Activated CD4-positive, alpha-beta T cell treated with anti-CD3 and anti-CD28 coated beads, Interleukin-2, amount 10 ng/mL, durations not matched to agents 7 days and 5 days (primary cell): ENCODE measurements at places on chromosomes 12 and 14. TPM values are rescaled to one million over a fixed set of nuclear protein-coding genes. Genes with fewer than 3 reads are reported as not detected.

DNA sequence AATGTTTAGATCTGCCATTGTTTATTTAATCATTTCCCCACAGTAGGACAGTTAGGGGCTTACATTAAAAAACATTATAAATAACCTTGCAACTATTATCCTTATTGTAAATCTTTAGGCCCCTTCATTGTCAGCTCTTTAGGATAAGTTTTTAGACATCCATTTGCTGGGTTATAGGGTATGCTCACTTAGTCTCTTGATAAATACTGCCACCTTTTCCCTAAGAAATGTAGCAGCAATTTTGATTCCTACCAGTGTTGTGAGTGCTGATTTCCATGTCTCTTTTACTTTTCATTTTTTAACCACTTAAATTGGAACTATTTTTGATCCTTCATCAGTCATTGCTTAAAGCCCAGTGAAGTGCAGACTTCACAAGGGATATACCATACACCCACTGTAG lies 94.4 kb downstream of the AVPR1A start:
- no peak for DNase-seq

DNA sequence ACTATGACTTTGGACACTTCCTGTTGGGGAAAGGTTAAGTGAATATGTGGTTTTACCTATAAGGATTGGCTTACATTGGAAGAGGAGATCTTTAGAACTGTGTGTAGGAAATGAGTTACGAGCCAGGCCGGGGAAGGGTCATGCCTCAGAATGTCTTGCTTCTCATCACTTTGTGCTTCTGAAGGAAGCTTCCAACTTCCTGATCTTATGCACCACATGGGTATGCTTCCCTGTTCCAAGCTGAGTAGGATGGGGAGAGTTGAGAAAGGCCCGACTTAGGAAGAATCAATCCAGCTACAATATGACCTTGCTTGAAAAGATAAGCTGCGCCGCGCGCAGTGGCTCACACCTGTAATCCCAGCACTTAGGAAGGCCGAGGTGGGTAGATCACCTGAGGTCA lies 59.9 kb downstream of the STXBP6 start:
- no peak for DNase-seq

DNA sequence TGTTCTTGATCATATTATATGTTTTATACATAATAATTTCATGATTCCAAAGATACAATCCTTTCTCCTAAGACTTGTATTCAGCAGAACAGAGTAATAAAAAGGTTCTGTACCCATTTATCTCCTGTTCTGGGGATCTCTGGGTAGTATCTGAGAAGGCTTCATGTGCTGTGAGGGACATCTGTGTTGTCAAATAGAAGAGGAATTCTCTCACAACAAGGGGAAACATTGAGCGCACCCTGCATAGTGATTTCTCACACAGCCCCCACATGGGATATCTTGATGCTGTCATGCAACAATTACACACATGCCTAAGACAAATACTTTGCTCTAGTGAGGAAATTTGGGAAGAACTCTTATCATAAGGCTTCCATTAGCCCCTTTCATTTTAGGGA lies 101.8 kb upstream of the ATF1 start:
- no peak for DNase-seq

DNA sequence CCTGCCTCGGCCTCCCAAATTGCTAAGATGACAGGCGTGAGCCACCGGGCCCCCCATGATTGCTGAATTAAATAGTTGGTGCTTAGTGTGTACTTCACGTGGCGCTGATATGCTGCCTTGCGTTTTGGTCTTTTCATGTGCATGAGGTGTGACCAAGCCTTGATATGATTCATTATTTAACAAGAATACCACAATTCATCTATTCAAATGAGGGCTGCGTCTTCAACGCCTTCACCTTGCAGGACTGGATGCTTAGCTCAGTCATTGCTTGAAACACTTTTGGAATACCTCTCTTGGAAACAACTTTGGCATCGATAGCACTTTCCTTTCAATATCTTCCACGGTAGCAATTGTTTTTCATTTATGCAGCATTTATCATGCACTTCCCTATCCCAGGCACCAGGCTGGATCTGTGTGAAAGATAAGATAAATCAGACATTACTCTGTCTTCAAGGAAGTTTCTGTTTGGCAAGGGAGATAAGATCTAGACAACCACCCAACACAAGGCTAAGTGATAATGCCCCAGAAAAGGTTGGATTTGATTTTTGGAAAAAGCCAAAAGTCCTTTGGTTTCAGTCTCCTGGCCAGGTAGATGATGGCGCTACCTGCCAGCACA lies 1.3 kb upstream of the TEAD4 start:
- no peak for DNase-seq

GRCh38 chr12:47802312-47802711 lies 17.4 kb downstream of the HDAC7 start:
- DNase-seq = peak; percentile 30

DNA sequence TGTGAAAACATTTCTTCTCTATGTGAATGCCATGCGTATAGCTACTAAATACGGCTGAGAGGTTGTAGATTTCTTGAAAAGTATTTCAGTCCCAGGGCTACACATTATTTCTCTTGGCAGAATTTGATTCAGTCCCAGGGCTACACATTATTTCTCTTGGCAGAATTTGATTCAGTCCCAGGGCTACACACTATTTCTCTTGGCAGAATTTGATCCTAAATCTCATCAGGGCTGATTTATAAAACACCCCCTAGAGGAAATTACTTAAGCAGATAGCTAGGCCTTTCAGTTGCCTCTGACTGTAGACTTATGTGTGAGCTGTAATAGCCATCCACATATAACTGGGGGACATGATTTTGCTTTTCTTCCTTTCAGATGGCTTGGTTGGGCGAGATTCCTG lies 50.4 kb downstream of the AK7 start:
- DNase-seq = no peak

- DNase-seq = no peak
Observed at GRCh38 chr12:31406345-31406744, 80.4 kb upstream of the SINHCAF start.

- DNase-seq = no peak
Observed at GRCh38 chr14:32134448-32135097, 57.5 kb downstream of the ARHGAP5 start.

DNA sequence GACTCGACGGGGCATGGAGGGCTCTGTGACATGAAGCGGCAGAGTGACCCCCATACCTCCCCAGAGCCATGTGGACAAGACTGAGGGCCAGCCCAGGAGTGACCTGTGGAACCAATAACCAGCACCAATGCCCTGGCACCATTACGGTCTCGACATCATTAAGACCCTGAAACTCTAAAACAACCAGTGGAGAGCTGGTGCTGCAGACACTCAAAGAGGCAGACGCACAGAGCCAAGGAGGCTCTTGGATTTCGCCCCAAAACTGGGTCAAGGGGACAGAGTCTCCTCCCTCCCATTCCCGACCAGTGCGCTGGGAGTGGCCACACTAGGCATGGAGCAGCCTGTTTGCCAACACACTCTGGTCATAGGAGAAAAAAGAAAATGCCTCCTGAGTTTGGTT lies 41.6 kb upstream of the VASH1 start:
- no peak for DNase-seq

DNA sequence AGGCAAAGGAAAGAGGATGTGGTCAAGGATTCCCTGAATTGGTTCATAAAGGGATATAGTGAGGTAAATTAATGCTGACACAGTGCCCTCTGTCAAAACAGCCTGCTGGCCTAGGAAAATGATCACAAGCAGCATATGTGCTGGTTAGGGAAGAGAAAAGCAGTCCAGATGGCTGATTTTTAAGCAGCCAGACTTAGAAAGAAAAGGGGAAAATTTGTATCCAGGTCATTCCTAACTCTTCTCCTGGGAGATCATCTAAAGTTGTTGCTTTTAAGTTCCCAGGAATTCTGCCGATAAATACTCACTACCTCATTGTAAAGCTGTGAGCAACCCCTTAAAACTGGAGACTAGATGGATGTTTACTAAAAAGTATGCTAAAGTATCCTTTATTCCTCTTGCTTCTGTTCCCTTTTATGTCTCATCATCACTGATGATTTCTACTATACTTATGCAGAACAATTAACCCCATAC lies 46.4 kb upstream of the CNOT2 start:
- DNase-seq = no peak

DNA sequence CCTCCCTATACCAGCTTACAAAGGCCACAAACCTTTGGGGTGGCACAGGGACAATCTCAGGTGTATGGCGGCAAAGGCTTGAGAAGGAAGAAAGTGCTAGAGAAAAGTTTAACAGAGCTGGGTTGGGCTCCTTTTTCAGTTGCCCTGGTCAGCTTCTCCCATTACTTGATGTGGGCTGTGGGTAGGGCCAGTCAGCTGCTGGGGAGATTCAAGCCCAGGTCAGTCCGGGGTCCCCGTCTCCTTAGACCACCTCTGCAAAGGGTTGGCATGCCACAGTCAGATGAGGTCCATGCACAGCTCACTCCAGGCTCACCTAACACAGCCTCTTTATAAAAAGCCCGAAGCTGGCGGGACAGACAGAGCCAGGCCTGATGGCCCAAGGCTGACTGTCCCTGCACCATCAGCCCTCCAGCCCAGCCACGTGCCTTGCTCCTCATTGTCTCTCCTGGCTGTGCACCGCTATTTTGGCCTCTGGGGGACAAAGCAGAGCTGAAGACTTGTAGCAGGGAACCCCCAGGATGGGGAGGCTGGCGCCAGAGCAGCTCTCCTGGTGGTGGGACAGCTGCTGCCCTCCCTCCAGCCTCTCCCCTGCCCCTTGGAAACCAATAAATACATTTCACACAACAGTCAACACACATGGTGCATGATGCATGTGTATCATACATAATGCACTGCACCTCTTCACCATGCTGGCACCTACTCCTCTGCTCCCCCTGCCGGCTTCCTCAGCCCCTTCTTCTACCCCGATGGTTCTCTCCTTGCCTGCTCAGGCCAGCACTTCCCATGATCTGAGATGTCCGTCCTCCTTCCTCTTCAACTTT lies 61.7 kb upstream of the DDX11 start:
- DNase-seq = no peak

DNA sequence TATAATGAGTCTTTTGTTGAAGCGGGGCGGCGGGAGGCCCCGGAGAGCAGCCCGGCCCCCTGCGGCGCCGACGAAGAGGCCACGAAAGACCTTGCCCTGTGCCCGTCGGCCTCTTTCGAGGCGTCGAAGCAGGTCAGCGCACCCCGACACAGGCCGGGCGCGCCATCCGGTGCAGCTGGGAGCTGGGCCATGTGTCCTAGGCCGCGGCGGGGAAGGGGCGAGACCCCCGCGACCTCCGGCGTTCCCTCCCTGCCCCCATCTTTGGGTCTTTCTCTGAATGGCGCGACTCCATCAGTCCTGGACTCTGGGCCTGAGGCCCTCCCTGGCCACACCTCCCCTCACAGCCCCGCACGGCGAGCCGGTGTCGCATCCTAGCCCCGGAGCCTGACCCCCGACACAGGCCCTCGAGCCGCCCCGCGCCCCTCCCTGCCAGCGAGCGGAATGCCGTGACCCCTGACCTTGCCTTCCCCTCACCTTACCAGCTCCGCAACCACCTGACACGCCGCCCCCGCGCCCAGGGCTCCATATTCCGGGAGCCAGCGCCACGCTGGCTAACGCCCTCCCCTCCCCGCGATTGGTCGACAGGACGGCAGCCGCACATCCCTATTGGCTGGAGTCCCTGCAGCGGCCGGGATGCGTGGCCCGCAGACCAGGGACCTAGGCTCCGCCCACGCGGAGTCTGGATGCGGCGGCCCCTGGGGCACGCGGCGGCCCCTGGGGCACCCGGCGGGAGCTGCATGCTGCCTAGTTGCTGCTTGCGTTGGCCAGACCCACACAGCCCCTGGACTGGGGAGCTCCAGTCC lies at the start of gene SLC11A2:
SLC11A2 (minus strand) TSS at position 549 of the 803 bp plus-strand sequence. CDS start 15,656 bp downstream, outside the sequence.
- peak; percentile 94 for DNase-seq

DIO3 gene
- not detected for total RNA-seq

BEGAIN gene
- not detected for total RNA-seq

RILPL1 gene
- total RNA-seq = 0.79 TPM

PRICKLE1 gene
- total RNA-seq = 0.15 TPM

HSPA2 gene
- 2.4 TPM for total RNA-seq

KRT2 gene
- total RNA-seq = 0.10 TPM

ZFYVE21 gene
- 16.9 TPM for total RNA-seq

IFNG-AS1 gene
- not detected for total RNA-seq

NTN4 gene
- total RNA-seq = 0.40 TPM
